AG04449 (cell line): ENCODE measurements at places on chromosomes 13 and 19.

DNA sequence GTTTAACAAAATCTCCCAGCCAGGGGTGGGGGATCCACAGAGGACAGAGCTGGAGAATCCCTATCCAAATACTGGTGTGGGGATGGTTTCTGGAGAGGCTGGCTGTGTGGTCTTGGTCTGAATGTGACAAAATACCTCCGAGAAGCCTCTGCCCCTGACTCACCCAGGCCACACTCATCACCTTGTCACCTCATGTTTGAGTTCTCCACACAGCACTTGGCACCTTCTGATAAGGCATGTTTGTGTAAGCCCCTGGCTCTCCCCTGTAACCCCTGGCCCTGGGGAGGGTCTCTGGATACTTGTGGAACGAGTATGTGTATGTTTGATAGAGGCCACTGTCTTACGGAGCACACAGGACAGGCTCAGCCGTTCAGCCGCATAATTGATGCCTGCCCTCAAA is 14.7 kb downstream of the TECR start:
- DNase-seq: no peak

DNA sequence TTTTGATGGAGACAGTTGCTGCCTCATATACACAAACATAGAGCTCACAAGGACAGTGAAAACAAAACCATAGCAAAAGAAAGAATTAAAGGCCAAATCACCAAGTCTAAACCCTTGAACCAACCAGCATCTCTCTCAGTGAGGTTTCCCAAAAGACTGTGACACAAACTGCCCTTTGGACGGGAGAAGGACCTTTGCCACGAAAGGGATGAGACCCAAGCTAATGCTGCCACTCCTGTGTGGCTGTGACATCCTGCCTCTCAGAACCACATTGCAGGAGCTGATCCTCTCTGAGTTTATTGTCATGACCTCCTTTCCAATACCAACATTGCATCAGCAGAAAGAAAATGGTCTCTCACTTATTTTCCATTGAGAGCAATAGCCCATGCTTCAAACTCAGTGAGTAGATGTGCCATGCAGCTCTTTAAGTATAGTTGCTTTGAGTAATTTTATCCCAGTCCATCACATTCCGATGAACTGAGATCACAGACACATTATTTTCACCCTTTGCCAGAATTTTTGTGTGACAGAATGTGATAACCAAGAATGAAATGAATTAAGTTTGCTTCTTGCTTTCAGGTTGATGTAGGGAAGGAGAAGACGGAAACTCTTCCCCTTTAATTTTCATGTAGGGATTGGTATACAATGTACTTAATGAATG is 133.5 kb upstream of the IRS2 start:
- no peak for DNase-seq

- no peak for DNase-seq
Measured at GRCh38 chr13:21031594-21032275, 29.7 kb downstream of the LATS2 start.

DNA sequence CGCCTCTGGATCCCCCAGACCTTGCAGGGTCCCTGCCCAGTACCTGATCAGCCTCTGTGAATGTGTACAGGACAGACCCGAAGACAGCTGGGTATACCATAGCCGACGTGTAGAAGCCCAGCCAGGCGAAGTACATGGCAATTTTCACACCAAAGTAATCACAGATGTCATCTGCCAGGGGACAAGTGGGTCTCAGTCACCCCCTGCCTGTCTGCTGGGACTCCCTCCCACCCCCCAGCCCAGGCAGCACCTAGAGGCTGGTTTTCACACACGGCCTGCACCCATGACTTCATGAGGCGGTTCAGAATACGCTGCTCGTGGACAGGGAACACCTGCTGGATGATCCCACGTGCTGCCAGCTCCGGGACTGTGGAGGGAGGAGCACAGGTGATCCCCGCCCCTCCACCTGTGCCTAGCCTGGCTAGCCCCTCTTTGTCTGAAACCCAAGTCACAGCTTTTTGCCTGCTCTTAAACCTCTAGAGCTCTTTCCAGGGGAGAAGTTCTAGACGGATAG is 3.6 kb downstream of the ANO8 start:
- DNase-seq: no peak

GRCh38 chr13:86601351-86601750 is 802.1 kb upstream of the SLITRK6 start:
- DNase-seq: no peak

DNA sequence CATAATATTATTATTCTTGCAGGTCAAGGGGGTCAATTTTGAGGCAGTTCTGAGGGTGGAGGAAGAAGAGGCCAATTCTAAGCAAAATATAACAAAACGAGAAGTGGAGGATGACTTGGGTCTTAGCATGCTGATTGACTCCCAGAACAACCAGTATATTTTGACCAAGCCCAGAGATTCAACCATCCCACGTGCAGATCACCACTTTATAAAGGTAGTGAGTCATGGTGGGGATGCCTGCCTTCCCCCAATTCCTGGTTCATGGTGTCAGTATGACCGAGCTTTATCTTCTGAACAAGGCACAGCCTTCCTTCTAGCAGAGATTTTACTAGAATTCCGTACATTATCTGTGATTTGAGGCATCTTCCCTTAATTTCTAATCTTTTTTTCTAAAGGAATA is 9.4 kb upstream of the DCUN1D2 start:
- no peak for DNase-seq

DNA sequence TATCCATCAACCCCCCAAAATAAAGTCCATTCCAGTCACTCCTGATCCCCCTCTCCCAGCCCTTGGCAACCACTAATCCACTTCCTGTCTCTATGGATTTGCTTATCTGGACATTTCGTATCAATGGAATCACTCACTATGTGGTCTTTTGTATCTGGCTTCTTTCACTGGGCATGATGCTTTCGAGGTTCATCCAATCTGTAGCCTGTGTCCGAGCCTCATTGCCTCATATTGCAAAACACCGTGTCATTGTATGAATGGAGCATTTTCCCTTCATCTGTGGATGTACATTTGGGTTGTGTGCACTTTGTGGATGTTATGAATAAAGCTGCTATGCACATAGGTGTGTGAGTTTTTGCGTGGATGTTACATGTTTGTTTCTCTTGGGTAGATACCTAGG is 1.4 kb upstream of the FZR1 start:
- no peak for DNase-seq

GRCh38 chr13:94534166-94534565 is 54.7 kb upstream of the DCT start:
- DNase-seq: no peak

- no peak for DNase-seq
Measured at GRCh38 chr19:14142262-14143190, 6.1 kb upstream of the ASF1B start.

DNA sequence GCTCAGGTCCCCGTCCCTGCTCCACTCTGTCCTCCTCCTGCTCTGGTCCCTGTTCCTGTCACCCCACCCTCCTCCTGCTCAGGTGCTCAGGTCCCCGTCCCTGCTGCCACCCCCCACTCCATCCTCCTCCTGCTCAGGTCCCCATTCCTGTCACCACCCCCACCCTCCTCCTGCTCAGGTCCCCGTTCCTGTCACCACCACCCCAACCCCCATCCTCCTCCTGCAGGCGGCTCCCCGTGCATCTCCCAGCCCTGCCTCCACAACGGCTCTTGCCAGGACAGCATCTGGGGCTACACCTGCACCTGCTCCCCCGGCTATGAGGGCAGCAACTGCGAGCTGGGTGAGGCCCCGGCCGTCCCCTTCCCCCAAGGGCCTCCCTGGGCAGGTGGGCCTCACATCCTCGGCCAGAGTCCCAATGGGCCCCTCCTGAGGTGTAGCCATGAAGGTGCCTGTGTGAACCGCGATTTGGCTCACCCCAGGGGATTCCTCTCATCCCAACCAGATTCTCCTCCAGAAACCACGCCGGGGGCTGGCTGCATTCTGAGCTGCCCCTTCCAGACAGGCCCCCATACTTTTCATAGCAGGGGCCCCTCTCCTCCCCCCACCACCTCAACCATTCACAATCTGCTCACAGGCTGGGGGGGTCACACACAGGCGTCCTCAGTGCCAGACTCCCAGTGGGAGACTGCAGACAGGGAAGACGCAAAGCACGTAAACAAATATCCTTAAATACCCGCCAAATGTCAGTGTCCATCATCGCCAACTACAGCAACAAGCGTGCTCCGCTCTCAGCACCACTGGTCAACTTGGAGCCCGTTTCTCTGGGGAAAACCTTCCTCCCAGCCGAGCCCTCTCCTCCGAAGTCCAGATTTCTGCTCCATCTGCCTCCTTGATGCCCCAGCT is 4.6 kb downstream of the PROZ start:
- DNase-seq: no peak

DNA sequence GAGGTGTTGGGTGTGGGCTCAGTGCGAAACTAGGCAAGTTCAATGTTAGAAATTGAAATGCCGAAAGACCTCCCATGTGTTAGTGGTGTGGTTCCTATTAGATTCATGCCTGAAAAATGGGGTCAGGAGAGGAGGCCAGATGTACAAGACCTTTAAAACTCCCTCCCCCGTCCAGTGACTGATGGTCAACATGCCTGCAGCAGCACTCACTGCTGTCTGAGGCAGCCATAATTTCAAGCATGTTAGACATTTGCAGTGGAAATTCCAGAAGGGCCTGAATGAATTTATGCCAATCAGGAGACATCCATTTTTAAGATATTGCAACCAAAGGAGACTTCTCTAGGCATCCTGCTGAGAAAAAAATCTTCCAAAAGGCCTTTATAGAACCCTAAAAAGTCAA is 426.9 kb upstream of the NBEA start:
- DNase-seq: no peak

DNA sequence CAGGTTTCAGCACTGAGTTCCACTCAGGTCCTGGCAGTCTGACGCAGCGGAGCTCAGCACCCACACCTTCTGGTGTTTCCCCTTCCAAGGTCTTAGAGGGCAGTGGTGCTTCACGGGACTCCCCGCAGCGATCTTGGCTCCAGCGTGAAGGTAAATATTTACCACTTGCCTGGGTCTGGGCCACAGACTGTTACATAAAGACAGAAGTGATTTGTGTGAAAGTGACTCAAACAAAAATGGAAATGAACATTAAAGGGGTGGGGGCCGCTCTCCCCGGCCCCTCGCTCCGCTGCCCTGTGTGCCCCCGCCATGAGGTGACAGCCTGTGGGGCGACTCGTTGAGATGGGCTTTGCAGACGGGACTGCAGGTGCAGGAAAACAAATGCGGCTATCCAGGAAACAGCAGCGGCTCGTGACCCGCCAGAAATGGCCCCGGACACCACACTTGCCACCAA is 55.0 kb downstream of the GGACT start:
- no peak for DNase-seq

GRCh38 chr13:45219123-45219891 is 18.5 kb upstream of the KCTD4 start:
- DNase-seq: no peak

DNA sequence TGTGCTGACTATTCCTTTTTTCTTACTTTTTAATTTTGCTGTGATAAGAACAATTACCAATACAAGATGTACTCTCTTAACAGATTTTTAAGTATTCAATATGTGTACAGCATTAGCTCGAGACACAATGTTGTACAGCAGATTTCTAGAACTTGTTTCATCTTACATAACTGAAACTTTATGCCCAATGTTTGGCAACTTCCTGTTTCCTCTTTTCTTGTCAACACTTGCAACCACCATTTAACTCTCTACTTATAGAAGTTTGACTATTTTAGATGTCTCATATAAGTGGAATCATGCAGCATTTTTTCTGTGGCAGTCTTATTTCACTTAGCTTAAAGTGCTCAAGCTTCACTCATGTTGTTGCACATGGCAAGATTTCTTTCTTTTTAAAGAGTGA is 1426.8 kb downstream of the SLITRK5 start:
- no peak for DNase-seq

DNA sequence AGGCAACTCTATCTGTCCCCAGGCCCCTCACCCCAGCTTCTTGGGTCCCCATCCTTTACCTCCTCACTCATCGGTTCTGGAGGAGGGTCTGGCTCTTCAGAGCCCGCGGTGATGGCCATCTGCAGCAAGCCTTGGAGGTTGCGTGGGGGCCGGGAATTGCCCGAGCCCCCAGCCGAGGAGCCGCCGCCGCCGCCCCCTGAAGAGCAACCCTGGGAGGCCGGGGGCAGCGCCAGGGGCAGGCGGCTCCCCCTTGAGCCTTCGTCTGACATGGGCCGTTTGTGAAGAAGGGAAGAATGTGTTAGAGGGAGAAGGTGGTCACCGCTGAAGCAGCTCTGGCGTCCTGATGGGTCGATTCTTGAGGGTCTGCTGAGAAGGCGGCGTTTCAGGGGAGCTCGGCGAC is 570 bp downstream of the HSPBP1 start:
- DNase-seq: no peak

- no peak for DNase-seq
Measured at GRCh38 chr19:58387338-58388174, 487 bp downstream of the RPS5 start.

- DNase-seq: no peak
Measured at GRCh38 chr13:48490241-48490640, 42.6 kb downstream of the RCBTB2 start.

DNA sequence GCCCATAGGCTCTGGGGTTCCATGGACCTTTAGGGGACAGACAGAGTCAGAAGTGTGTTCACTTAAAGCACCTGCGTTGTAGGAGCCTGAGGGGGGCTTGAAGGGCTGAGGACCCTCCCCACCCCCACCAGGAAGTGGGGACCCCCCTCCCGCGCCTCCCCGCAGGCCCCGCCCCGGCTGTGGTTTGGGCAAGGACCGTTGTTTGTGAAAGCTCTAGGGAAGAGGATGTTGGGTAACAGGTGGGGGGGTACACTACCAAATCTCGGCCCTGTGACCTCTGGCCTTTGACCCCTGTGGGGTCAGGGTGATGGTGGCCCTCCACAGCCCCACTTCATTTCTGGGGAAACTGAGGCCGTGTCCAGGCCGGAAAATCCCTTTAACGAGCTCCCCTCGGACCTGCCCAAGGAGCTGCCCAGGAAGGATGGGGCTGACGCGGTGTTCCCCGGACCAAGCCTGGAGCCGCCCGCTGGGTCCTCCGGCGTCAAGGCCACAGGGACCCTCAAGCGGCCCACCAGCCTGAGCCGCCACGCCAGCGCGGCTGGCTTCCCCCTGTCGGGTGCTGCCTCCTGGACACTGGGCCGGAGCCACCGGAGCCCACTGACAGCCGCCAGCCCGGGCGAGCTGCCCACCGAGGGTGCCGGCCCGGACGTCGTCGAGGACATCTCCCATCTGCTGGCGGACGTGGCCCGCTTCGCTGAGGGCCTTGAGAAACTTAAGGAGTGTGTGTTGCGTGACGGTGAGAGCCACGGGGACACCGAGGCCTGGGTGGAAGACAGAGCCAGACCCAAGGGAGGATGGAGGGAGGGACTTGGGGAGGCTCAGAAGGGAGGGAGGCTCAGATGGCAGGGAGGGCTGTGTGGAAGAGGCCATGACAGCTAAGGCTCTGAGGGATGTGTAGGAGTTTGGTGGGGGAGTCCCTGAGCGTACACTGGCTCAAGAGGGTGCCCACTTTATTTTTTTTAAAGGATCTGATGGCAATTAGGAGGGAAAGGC is 1.3 kb downstream of the ARHGAP45 start:
- no peak for DNase-seq

- DNase-seq: no peak
Measured at GRCh38 chr13:69618393-69618792, 489.2 kb upstream of the ATXN8OS start.

GRCh38 chr13:60646620-60647019 is 249.6 kb downstream of the TDRD3 start:
- DNase-seq: no peak
